NCI-H2081 (cell line): ENCODE measurements at places on chromosomes 13 and 19.

DNA sequence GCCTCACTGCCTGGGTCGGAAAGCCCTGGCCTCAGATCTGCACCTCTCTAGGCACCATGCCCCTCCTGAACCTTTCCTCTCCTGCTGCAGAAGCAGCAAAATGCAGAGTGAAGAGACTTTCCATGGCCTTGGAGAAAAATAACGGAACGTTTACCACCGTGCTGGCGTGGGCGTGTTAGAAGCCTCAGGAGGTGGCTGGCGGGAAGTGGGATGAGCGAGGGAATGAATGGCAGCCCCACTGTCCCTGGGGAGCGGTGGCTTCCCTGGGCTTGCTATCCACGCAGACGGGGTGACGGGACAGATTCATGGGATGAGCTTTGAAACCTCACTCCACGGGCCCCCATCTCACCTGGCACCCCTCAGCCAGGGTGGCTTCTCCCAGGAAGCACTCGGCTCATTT is 4.3 kb downstream of the TEX29 start:
- DNase-seq: no peak

DNA sequence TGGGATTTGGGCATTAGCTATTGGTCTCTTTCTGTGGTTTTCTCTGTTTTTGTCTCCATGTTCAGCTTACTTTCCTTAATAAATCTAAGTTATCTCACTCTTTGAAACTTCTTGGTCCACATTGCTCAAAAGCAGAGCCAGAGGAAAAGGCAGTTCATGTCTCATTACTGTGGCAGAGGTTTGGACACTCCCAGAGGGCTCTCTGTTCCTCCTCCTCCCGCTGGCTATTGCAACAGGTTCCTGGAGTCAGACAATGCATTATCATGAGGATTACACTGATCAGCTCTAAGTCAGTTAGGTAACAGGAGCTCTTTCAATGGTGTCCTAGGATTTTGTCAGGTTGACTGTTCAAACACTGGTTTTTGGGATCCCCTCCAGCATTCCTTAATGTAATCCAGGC is 298.8 kb downstream of the NDFIP2 start:
- no peak for DNase-seq

- no peak for DNase-seq
Observed at GRCh38 chr19:33487901-33488800, 33.4 kb downstream of the PEPD start.

DNA sequence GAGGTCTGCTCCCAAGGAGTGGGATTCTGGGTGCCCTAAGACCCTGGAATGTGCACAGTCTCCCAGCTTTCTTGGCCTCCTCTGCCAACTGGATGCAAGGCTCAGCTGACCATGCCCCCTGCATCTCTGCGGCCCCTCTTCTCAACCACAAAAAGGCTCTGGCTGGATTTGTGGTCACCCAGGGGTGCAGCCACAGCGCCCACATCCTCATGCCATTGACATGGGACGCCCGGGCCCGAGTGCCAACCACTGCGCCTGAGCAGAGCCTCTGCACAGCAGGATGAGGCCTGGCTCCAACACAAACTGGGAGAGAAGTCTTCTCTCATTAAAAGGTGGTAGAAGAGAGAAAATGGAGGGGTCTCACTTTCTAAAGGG is 103.5 kb downstream of the FOXO1 start:
- no peak for DNase-seq

DNA sequence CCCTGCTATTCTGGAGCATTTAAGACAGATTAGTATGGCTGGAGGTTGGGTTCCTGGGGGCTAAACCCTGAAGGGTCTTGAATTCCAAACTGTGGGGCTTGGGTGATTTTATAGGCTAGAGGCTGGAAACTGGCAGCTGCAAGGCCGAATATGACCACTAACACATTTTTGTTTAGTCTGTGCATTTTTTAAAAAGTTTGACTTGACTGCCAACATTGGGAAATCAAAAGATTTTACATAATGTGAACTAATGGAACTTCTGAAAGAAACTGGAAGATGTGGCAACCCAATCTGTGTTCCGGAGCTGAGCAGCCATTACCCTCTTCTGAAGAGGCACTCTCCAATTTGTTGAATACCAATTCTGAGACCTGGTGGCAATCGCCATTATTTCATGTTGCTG is 5.1 kb downstream of the ZNF784 start:
- no peak for DNase-seq

DNA sequence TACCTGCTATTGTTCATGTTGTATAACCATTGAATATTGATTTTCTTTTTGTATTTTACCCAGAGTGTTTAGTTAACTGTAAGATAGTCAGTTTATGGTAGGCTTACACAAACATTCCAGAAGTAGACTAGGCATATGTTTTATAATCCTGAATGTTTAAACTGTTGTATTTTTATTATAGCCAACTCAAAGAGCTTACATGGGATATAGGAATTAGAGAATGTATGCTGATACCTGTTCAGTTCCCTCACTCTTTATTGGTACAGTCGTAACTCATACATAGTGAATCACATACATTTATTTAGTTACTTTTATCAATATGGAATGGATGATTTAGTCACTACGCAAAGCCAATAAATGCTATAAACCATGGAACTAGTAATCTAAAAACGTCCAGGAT is 657.9 kb downstream of the SLITRK5 start:
- no peak for DNase-seq

GRCh38 chr19:45442778-45443461 is 19.2 kb upstream of the ERCC1 start:
- no peak for DNase-seq

- no peak for DNase-seq
Observed at GRCh38 chr19:16328824-16329482, 4.3 kb downstream of the KLF2 start.

DNA sequence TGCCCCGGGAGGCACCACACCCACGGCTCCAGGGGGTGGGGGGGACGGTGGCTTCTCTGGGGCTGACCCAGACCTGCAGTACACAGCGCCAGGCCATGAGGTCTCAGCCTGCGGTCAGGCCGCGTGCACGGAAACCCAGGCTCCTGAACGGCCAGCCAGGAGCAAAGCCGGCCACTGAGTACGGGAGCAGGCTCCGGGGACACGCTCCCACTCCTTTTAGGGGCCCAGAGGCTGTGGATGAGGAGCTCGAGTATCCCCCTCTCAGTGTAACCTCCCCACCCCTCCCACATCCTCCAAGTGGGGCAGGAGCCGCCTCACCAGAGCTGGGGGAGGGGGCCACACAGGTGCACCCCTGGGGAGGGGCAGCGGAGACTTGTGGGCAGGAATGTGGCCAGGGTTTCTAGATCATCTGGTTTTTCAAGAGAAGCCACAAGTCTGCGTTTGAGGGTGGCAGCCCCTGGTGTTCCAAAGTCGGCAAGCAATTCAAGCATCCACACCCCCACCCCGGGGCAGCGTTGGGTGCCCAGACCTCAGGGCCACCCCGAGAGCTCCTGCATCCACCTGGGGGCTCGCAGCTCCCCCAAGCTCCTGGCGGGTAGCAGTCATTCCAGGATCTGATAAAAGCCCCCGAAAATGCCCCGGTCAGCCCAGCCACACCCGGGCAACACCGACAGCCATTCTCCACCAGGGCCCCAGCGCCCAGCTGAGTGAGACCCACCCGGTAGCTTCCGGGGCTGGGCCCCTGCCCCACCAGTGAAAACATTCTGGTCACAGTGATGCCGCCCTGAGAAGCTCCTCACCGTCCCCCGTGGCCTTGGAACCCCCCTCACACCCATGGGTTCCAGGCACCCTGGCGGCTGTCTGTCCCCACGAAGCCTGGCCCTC is 6.1 kb downstream of the SBNO2 start:
- DNase-seq: no peak

DNA sequence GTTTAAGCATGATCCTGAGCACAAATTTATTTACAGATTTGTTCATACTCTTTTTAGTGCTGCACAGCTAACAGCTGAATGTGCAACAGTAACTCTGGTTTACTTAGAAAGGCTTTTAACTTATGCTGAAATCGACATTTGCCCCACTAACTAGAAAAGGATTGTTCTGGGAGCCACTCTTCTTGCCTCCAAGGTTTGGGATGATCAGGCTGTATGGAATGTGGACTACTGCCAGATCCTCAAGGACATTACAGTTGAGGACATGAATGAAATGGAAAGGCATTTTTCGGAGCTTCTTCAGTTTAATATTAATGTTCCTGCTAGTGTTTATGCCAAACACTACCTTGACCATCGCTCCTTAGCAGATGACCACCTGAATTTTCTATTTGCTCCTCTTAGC is 16.0 kb downstream of the ZNF100 start:
- no peak for DNase-seq

DNA sequence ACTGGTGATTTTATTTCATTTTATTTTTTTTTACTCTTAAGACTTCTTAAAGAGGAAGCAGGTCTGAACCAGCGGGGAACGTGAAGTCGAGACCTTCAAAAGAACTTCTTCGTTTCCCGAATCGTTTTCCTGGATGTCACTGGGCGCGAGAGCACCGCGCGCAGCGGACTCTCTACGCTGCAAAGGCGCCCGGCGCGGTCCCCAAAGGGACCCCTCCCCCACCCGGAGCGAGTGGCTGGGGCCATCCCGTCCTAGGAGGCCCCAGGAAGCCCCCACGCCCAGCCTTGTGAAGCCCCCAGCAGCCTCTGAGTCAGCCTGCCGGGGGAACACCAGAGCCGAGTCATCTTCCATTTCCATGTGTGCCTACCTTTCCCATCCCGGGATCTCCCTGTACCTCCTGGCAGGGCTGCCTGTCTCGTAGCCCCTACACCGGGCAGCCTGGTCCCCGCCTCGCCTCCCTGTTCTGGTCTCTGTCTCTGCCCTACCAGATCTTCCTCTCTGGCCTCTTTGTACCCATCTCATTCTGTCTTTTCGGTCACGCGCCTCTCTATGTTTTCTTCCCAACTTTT is 608 bp downstream of the CD70 start:
- DNase-seq: no peak
